ENCODE measurements at places on chromosomes 4 and X. TPM values are rescaled to one million over a fixed set of nuclear protein-coding genes. Genes with fewer than 3 reads are reported as not detected.

Gene EGF
- total RNA-seq: not detected

DNA sequence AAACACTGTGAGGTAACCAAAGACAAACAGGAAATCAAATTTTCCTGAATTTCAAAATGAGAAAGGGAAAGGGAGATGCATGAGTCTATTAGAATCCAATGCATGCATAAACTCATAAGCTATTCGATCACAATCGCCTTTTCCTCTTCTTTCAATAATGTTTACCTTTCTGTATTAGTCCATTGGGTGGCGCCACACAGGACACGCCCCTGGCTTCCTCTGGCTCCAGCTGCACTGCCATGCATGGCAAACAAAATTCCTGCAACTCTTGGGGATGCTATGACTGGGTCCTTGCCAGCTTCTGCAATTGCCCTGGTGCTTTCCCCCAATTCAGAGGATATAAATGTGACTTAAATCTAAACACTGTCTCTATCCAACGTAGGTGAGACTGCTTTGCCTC is 424.5 kb upstream of the PCDH7 start:
- no peak for DNase-seq

GRCh38 chr4:3479358-3480101 is 16.4 kb downstream of the DOK7 start:
- no peak for DNase-seq

DNA sequence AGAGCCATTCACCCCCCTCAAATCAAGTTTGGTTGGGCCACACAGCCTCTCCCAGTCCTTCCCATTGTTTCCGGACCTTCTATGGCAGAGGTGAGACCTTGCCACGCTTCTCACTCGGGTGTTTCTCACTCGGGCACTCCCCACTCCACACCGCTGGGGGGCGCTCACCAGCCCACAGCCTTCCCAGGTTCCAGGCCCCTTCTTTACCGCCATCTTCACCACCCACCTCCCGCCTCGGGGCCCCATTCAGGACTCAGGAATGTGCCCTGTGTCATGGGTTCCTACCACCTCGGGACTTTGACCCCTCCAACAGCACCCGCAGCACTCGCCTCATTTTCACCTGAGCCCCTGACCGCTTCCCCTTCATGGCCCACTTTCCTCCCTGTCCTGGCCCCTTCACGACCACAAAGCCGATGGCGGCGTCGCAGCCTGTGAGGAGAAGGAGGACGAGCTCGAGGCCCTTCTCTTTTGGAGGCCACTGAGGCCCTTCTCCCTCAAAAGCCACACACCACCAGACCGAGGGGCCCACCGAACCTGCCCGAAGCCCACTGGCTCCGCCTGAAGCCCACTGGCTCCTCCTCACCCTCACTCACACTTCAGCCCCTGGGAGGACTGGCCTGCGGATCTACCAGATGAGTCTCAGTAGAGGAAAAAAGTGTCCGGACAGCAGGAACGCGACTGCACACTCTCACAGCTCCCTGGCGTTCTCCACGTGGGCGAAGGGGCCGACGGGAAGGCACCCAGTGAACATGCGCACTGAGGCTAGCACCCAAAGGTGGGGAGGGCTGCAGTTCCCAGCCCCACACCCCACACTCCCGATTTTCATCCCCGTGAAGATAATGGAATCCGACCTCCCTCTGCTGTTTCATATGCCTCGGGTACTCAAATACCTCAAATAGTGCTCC is at the start of gene PAGE1:
TSS of gene PAGE1 (minus strand) at position 709 of the 905 bp plus-strand sequence. CDS start 1,214 bp downstream, outside the sequence.
- no peak for DNase-seq

- DNase-seq: no peak
Observed at GRCh38 chr4:38160487-38161207, 200.4 kb downstream of the PTTG2 start.

- DNase-seq: no peak
Observed at GRCh38 chrX:28498658-28499057, 88.6 kb upstream of the IL1RAPL1 start.

Measured in osteocyte (in vitro differentiated cells).